ENCODE measurements at places on chromosomes 2 and 18. TPM values are rescaled to one million over a fixed set of nuclear protein-coding genes. Genes with fewer than 3 reads are reported as not detected.

SLC14A1 gene
- total RNA-seq = 5.6 TPM

CAPN14 gene
- 0.16 TPM for total RNA-seq

MAPK4 gene
- not detected for total RNA-seq

GREB1L gene
- total RNA-seq = 3.7 TPM

REG3A gene
- not detected for total RNA-seq

SNTG2 gene
- not detected for total RNA-seq

COLEC11 gene
- total RNA-seq = 0.09 TPM

CCDC93 gene
- 23.9 TPM for total RNA-seq

ANKRD29 gene
- total RNA-seq = 6.1 TPM

MAP3K19 gene
- total RNA-seq = not detected

LINC00305 gene
- total RNA-seq = not detected

HJURP gene
- 1.1 TPM for total RNA-seq

ALPP gene
- total RNA-seq = not detected

USP34 gene
- total RNA-seq = 130 TPM

ADRA2B gene
- total RNA-seq = under 0.01 TPM

CENPA gene
- total RNA-seq = not detected

ANKRD44 gene
- total RNA-seq = 29.2 TPM

GLI2 gene
- 5.3 TPM for total RNA-seq

GPC1 gene
- total RNA-seq = 69.6 TPM

SGO2 gene
- total RNA-seq = 23.3 TPM

RTN4 gene
- 357 TPM for total RNA-seq

WDR54 gene
- total RNA-seq = 16.9 TPM

PPP1R1C gene
- total RNA-seq = not detected

RAD51AP2 gene
- not detected for total RNA-seq

CIDEA gene
- total RNA-seq = not detected

TACR1 gene
- 0.09 TPM for total RNA-seq

CHRNA1 gene
- total RNA-seq = not detected

SCTR gene
- not detected for total RNA-seq

VAMP8 gene
- total RNA-seq = 1.7 TPM

NCKAP5 gene
- total RNA-seq = 1.7 TPM

PSMA8 gene
- total RNA-seq = not detected

CEBPZOS gene
- 27.6 TPM for total RNA-seq

DYNAP gene
- total RNA-seq = not detected

SKOR2 gene
- total RNA-seq = not detected

GPR55 gene
- total RNA-seq = under 0.01 TPM

SLC23A3 gene
- total RNA-seq = 1.6 TPM

CYP27A1 gene
- 10.5 TPM for total RNA-seq

PRKAG3 gene
- total RNA-seq = 0.41 TPM

COPS8 gene
- 123 TPM for total RNA-seq

Measured in fibroblast of the aortic adventitia (primary cell).